ENCODE measurements at places on chromosomes 11 and 22.

- DNase-seq = no peak
Measured at GRCh38 chr11:70278994-70279393, 8.5 kb downstream of the PPFIA1 start.

GRCh38 chr11:44760477-44760872, 33.7 kb downstream of the TSPAN18 start:
- DNase-seq = no peak

GRCh38 chr11:5749836-5750235, 4.2 kb upstream of the OR52N4 start:
- no peak for DNase-seq

- no peak for DNase-seq
Measured at GRCh38 chr22:20610757-20611156, 103.3 kb downstream of the MED15 start.

- no peak for DNase-seq
Measured at GRCh38 chr22:32482708-32483107, 8.1 kb downstream of the FBXO7 start.

DNA sequence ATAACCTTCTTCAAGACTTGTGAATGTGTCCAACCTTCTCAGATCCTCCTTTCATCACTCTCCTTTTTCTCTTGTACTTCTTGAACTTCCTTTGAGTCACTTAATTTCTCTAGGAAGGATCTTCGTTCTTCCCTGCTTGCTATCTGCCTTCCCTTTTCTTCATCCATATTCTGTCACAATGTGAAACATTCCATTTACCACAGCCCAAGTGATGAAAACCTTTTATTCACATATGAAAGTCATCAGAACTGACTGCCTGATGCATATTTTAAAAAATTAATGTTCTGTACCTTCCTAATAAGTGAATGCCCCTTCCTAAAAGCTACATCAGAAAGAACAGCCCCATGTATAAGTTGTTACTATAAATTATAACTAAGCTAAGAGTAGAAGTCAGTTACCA, 520.4 kb upstream of the LUZP2 start:
- DNase-seq = no peak

DNA sequence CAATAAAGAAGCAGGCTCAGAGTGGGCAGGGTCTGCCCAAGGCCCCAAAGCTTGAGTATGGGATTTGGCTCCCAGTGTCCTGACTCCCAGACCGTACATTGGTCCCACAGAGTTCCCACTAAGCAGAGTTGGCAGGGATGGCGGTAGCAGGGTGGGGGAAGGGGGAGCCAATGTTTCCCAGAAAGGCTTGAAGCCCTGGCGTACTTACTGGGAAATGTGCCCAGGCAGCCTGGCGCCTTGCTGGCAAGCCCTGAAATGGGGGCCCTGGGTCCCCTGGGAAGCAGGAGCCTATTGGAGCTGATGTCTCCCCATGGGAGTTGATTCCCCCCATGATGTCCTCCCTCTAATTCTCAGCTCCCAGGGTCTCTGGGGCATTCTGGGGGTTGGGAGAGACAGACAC, 9.3 kb downstream of the ARHGEF17 start:
- DNase-seq = no peak

DNA sequence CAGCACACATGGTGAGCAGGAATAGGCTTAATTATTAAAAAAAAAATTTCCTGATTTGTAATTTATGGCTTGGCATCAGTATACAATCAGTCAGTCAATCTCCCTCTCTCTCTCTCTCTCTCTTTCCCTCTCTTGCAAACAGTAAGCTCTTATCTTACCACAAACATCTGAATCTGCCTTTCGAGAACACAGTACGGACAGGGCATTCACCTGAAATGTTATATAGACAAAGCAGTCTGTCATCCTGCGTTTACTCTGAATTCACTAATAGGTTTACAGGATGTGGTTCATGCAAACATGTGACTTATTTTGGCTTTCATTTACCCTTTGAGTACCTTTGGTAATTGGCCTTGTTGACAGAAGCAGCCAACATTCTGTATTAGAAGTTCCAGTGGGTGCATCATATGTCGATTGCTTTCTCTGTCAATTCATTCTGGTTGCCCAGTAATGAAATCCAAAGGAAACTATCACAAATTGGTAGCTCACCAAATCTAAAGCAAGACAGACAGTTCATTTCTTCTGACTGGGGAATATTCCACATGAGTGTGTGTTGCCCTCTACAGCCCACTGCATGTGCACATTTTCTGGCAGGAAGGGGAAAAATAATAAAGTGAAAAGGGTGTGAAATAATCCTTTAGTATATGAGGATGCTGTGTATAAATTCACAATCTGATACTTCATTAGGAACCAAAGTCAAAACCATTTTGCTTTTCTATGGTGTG, 1058.2 kb downstream of the LRRC4C start:
- DNase-seq = no peak

- DNase-seq = no peak
Measured at GRCh38 chr11:100151944-100152343, 535.1 kb upstream of the ARHGAP42 start.

GRCh38 chr11:6438979-6439571, 1.7 kb downstream of the HPX start:
- DNase-seq = no peak

GRCh38 chr11:77381729-77382665, 80.5 kb upstream of the GDPD4 start:
- DNase-seq = no peak

GRCh38 chr11:48066881-48067800, 86.8 kb downstream of the PTPRJ start:
- DNase-seq = no peak

DNA sequence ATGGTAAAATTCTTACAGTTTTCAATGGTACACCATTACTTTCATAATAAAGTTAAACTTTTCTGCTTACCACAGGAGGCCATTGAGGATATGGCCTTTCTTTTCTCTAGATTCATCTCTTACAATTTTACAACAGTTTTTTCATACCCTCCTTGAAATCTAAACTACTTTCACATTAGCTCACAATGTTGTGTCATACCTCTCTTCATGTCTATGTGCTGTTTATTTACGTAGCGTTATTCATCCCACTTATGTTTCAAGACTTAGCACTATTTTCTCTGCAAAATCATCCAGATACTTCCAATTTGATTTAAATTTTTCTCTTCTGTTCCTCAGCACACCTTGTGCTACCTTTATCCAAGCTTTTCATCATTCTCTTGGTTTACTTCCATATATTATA, 123.3 kb downstream of the METTL15 start:
- no peak for DNase-seq

DNA sequence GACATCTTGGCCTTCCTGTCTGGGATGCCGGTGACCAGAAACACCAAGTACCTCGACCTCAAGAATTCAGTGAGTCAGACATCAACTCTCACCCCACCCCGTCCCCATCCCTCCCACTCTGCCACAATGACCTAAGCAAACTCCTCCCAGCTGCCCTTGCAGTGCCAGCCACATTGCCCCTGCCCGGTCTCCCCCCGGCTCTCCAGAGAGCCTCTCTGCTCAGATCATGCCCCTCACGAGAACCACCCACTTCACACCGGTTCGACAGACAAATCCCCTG, 23.6 kb upstream of the MYRF start:
- DNase-seq = no peak

GRCh38 chr11:66334605-66335442, 1.4 kb downstream of the RIN1 start:
- DNase-seq = no peak

GRCh38 chr11:22666688-22667439, 453 bp downstream of the GAS2 start:
- DNase-seq = no peak

DNA sequence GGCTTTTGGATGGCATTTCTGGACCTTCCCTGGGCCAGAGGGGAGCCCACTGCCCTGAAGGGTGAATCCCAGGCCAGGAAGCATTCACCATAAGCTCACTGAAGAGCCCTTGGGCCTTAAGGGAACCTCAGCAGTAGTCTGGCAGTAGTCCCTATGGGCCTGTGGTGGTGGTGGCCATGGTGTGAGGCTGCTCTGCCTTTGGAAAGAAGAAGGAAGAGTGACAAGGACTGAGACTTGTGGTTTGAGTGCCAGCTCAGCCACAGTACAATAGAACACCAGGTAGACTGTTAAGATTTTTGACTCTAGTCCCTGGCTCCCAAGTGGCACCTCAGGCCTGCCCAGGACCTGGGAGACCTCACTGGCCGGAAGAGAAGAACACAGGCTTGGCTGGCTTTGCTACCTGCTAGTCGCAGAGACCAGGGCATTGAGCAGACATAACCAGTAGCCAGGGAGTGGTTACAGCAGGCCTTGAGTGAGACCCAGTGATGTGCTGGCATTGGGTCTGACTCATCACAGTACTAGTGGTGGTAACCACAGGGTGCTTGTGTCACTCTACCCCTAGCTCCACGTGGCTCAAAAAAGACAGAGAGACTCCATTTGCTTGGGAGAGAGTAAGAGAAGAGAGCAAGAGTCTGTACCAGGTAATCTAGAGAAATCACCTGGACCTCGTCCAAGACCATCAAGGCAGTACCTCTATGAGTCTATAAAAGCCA, 259.8 kb upstream of the BLID start:
- no peak for DNase-seq

GRCh38 chr11:8023831-8024555, 36.9 kb downstream of the EIF3F start:
- no peak for DNase-seq

- peak; percentile 8 for DNase-seq
Measured at GRCh38 chr11:111635706-111636045, 33.4 kb downstream of the SIK2 start.

GRCh38 chr11:8318536-8318935, 54.9 kb upstream of the LMO1 start:
- no peak for DNase-seq

DNA sequence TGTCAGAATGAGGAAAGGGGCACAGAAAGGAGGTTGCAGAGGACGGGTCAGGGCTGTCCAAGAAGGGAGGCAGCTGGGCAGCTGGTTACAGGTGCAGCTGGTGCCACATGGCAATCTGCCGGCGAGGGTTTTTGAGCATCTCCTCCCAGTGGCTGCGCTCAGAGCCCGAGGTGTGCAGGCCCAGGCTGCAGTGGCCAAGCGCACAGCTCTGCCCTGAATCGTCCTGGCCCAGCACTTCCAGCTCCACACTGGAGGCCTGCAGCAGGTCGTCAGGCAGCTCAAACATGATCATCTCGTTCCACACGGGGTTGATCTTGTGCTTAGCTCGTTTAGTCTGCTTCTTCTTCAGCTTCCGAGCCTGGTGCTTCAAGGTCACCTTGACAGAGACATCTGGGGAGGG, 42.2 kb downstream of the SYT13 start:
- no peak for DNase-seq

GRCh38 chr22:49657275-49657973, 170.2 kb downstream of the BRD1 start:
- DNase-seq = no peak

DNA sequence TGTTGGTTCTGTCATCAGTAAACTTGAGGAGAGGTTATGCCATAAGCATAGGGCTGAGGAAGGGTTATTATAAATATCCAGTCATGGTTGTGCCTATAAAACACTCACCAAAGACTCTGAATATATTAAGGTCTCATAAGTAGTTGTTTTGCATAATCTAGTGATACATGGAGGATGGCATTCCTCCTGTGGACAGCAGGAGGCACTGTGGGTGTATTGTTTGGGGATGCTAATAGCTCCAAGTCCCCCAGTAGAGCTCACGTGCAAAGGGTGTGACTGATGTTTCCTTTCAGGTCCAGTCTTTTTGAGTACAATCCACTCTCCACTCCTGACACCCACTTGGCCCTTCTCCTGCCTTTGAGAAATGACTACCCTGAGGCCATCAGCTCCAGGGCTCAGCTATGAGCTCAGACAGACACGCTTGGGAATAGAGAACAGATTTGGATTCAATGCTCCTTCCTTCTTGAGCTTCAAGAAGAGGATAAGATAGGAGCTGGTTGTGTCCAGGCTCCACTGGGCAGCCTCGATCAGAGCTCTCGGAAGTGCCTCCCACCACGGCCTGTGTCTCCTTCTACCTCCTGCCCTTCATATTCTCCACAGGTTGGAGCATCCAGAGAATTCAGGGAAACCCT, 85.2 kb upstream of the IGLL5 start:
- DNase-seq = no peak

DNA sequence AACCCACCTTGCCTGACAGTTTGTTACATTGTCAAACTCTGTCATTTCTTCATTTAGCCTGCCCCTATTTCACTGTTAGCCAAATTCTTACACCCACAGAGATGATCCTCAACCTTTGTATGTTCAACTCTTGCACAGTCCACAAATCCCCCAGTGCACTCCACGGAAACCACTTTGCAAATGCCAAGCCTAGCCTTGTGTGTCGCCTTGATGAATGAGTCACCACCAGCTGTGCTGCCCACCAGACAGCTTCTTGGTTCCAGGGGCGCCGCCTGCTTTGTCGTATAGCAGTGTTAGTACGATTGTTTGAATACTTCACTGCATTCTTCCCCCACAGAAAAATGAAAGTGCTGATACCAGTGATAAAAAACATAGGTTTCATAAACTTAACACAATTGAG, 686.3 kb downstream of the NTM start:
- no peak for DNase-seq

DNA sequence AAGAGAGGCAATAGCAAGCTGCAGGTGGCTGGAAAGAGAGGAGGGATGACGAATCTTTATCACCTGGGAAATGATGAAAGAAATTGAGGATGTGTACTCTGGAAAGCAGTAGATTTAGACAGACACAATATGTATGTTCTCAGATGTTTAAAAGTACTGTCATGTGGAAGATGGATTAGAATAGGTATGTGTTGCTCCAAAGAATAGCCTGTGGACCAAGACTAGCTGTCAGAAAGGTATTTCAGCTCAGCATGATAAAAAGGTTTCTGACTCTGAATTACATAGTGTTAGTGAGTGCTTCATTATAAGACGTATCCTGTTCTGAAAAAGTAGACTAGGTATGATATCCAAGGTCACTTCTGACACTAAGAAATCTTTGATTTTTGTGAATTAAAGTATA, 322.4 kb downstream of the CNTN5 start:
- no peak for DNase-seq

- DNase-seq = no peak
Measured at GRCh38 chr22:22111267-22111751, 128.7 kb upstream of the TOP3B start.

GRCh38 chr11:76704171-76704948, 33.8 kb upstream of the LRRC32 start:
- no peak for DNase-seq

GRCh38 chr11:103744496-103745153, 291.8 kb upstream of the DDI1 start:
- DNase-seq = no peak

DNA sequence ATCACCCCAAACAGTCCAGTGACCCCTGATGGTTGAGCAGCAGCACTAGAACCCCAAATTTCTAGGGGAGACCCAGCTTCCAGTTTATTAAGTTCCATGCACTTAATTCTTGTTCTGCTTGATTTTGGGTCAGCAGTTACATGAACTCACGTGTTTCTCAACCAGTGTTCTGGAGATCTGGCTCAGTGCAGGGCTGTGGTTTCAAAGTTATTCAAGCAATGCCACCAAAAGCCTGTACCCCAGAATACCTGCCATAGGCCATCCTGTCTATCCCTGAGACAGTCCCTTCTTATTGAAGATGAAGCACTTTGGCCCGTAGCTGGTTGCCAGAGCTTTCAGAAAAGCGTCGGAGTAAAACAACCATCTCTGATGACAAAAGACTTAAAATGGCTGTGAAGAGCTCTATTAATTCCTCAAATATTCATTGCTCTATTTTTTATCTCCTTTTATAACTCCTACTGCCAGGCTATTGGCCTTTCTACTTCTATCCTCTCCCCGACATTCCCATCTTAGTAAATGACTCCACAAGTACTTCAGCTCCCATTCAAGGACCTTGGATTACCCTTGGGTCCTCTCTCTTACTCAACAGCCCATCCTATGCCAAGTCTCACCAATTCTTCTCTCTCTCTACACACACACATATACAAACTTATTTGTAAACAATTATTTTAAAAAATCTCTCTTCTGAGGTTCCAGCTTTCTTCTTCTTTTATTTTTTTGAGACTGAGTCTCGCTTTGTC, 18.0 kb upstream of the VPREB1 start:
- DNase-seq = no peak

Measured in NCI-H2081 treated with DMSO at 0.1 percent for 48 hours (cell line).